Stimulated activated CD8-positive, alpha-beta memory T cell treated with anti-CD3 and anti-CD28 coated beads, Interleukin-4, amount 100 ng/mL, for 1 hour (primary cell): ENCODE measurements at places on chromosomes 13 and 19.

DNA sequence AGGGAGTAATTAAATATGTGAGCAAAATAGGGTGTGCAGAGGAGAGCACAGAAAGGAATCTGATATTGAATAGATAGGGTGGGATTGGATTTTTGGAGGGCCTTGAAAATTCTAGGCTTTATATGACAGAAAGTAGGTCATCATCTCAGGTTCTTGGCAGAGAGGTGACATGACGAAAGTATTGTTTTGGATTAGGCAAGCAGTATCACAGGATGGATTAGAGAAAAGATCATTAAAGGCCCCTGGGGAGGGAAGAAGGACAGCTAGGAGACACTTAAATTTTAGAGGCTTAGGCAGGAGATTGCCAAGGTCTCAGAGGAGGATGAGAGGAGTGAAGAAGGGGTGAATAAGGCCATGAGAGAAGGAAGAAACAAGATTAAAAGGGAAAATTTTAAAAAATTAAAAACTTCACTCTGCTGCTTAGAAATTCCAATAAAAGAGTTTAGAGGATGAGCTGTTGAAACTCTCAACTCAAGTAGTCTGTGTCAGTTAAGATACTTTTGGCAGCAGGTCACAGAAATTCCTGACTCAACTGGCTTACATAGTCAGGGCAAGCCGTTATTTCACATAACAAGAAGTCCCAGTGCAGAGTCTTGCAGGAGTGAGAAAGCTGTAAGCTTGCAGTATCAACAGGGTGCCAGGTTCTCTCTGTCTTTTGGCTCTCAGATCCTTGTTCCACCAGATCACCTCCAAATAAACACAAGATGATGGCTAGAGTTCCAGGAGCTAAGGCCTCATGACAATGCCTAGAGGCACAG lies 8.8 kb downstream of the GPC6 start:
- DNase-seq, result no peak

DNA sequence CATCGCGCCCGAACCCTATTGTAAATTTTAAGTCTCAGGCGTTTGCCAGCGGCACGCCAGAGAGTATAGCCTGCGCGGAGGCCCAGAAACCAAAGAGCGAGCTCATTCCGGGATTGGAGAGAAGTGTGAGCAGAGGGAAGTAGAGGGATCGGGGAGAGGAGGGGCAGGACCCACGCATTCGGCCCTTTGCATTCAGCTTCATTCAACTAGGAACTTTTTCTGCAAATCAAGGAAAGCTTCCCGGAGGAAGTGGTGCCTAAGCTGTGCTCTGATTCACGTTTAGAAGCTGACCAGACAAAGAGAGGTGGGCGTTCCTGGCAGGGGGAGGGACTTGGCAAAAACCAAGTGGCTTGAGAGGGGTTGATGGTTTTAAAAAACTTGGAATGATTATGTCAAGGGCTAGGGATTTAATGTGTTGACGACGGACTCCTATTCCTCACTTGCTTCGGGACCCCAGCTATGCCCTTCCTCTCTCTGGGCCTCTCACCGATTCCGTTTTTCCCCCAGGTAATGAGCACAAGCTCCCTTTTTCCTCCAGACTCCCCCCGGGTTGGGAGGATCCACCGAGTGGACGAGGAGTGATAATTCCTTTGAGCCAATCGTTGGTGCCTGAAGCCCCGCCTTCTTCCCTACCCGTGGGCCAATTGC lies 811 bp upstream of the PRMT1 start:
- no peak for DNase-seq

DNA sequence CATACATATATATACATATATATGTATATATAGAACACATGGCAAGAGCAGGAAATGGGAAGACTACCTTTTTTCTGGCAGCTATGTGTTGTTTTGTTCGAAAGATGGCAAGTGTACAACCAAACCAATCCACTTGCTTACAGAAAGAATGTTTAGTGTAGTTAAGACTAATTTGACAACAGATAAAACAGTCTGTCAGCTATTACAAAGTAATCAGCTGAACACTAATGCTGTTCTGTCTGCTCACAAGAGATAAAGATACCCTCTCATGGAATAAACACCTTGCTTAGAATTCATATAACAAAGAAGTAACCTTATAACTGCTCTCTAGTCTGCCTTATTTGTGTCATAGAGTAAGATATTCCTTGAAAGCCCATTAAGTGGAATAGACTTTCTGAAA lies 858 bp upstream of the KCNRG start:
- DNase-seq, result no peak

- DNase-seq, result no peak
These were observed 179.9 kb downstream of the VWA8 start for GRCh38 chr13:41780715-41781706.

DNA sequence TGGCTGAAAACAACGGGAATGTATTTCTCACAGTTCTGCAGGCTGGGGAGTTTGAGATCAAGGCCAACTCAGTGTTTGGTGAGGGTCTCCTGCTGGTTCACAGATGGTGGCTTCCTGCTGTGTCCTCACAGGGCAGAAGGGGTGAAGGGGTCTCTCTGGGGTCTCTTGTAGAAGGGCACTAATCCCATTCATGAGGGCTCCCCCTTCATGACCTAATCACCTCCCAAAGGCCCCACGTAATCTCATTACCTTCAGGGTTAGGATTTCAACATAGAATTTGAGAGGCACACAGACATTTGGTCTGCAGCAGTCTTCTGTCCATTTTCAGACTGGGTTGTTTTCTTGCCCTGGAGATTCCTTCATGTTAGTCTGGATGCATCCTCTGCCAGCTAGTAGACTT lies 11.6 kb downstream of the ZNF444 start:
- DNase-seq, result no peak

- peak; percentile 73 for DNase-seq
These were observed 26.3 kb downstream of the TSSK6 start for GRCh38 chr19:19488875-19489690.

DNA sequence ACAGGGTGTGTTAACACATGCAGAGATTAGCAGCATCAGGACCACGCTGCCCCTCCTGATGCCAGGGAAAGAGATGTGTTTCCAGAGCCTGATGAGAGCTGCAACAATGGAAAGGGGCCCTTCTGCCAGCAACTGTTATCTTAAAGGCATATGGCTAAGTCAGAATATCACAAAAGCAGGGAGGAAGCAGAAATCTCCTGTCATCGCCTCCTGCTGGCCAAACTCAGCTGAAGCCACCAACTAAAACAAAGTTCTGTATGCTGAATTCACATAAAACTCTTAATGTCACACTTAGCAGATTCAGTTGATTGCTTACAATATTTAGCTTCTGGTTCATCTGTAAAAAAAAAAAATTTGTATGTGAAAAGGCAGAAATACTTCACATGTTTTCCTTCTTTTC lies 178.2 kb downstream of the GPC5 start:
- no peak for DNase-seq

DNA sequence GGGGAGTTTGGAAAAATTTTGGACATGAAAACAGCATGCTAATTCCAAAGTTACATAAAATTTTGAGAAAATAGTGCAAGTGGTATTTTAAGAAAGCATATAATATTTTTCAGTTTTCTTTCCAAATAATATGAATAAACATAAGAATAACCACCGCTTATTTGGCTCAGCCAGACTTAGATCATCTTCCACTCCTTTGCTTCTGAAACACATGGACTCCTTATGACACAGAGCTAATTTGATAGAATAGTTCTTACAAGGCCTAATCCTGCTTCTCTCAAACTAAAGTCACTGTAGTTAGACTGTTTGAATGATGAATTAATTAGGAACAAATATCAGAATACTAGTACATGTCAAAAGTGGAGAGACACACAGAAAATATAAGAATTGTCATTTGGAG lies 165.5 kb downstream of the POSTN start:
- DNase-seq, result no peak

DNA sequence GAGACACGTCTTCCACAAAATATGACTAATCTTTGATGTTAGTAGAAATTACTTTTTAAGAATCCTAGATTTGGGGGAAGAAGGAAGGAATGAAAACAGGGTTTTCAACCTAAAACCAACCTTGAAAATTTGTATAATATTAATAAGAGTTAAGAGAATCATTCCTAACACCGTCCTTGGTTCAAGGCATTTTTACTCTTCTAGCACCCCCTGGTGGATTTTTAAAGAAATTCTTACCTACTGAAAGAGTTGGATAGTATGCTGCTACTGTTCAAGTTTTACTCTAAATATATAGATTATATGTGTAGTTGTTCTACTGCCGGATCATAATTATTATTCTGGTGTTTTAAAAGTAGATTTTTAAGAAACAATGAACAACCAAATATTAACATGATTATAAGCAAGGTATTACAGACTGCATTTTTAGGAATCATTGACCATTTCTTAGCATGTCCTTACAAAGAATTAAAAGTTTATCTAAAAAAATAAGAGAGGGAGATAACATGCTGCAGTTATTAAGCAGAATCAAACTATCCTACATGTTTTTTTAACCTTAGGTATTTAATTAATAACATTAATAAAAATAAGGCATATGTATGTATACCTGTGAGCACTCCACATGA lies 7.4 kb upstream of the SLITRK6 start:
- no peak for DNase-seq

DNA sequence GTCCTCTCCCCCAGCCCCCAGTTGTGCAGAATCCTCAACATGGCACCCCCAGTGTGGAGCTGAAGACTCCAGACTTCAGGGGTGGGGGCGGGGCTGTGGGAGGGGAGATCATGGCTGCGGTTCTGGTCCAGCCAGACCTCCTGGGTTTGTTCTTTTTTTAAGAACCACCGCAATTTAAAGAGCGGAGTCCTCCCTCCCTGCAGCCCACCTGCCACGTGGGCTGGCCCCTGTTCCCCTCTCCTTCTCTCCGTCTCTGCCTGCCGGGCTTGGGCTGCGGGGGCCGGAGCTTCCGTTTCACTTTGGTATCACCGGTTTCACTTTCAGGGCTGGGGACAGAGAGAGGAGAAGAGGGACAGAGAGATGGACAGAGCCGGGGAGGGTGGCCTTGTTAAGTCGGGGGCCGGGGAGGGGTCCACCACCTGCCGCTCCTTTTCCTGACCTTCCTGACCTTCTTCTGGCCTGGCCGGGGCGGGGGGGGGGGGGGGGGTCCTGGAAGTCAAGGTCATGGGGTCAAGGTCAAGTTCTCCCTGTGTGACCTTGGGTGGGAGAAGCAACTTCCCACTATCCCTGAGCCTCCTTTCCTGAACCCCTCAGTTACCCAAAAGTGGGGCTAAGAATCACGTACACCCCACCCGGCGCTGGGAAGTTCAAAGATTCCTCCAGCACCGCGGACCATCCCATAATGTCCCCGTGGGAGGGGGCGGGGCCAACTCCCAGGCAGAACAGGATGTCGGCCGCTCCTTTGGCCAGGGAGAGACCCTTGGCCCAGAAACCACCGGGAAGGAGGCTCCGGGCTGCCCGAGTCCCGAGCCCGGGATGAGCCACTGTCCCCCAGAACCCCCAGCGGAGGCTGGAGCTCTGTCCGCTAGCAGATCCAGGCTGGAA lies 11.3 kb upstream of the ZBTB7A start:
- no peak for DNase-seq

GRCh38 chr13:111020546-111020945 lies 94.6 kb upstream of the ARHGEF7 start:
- DNase-seq, result no peak

GRCh38 chr13:113604186-113604585 lies 19.6 kb downstream of the TFDP1 start:
- no peak for DNase-seq

- DNase-seq, result no peak
These were observed 64.8 kb upstream of the GPR183 start for GRCh38 chr13:99371956-99372355.

- DNase-seq, result no peak
These were observed 893.8 kb upstream of the SLC10A2 start for GRCh38 chr13:103960001-103960400.

GRCh38 chr19:1828279-1829238 lies 16.5 kb upstream of the ATP8B3 start:
- DNase-seq, result no peak

DNA sequence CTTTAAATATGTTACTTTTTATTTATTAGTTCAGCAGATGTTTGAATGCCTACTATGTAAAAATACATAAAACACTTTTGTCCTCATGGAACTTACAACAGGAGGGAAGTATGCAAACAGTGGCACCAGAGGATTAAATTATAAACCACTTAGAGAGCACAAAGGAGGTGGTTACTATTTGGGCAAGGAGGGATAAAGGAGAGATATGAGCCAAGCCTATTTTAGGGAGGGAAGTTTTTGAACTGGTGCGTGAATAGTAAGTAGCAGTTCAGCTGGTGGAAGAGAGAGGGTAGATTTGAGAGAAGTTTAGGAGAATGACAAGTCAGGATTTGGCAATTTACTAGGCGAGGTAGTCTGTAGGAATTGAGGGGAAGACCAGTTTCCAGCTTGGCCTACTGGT lies 8.6 kb downstream of the AKAP11 start:
- no peak for DNase-seq

GRCh38 chr13:110108348-110109139 lies 198.4 kb downstream of the COL4A1 start:
- no peak for DNase-seq

GRCh38 chr13:44770951-44771350 lies 194.8 kb upstream of the TSC22D1 start:
- no peak for DNase-seq

GRCh38 chr19:41408256-41408655 lies 10.6 kb downstream of the BCKDHA start:
- DNase-seq, result no peak

DNA sequence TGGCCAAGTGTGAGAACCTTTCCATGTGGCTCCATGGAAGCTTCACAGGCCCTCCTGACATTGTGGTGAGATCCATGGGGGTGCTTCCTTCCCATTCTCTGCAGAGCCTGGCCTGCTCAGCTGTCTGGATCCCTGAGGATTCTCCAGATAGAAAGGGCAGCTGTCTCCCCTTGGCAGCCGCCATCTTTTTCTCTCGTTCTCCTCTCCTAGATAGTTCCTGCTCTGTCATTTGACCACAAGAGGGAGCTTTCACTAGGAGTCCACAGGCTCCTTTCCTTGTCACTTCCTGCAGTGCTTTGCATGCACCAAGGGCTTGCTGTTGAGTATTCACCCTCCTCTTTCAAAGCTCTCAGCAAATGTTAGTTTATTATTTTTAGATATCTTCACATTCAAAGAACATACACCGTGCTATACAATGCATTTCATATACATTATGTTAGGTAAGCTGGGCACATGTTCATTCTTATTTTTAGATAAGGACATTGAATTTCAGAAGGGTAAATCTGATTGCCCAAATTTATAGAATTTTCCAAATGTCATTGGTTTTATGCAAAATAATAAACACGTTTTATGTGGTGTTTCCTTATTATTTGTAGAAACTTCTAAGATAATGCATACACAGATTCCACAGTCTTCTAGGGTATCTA lies 133.2 kb downstream of the FRY start:
- DNase-seq, result no peak

DNA sequence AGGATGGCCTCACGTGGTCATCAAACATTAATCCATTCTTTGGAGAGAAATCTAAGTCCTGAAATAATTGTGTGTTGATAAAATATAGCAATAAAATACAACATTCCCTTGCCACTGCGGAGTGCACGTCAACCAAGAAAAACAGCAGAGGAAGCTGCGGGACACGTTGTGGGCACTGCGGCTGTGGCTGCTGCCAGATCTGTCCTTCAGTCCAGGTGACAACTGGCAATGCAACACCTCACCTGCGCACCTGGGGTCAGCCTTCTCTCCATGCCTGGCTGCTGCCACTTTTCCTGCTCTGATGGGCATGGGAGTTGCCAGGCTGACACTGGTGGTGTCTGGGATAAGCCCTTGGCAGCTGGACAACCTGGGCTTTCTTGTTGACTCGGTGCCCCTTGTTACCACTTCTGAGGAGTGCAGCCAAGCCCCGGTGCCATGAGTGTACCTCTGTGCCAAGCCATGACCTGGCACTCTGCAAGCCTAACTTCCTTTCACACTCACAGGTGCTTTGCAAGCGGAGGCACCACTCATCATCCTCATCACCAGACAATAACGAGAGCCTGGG lies 251.6 kb upstream of the TSHZ3 start:
- no peak for DNase-seq

- no peak for DNase-seq
These were observed 339.2 kb downstream of the DNAJC15 start for GRCh38 chr13:43362556-43362955.
